ELF-1 (cell line): ENCODE measurements at places on chromosomes 6 and 20.

GRCh38 chr6:3473773-3474172 lies 16.9 kb upstream of the SLC22A23 start:
- no peak for DNase-seq

DNA sequence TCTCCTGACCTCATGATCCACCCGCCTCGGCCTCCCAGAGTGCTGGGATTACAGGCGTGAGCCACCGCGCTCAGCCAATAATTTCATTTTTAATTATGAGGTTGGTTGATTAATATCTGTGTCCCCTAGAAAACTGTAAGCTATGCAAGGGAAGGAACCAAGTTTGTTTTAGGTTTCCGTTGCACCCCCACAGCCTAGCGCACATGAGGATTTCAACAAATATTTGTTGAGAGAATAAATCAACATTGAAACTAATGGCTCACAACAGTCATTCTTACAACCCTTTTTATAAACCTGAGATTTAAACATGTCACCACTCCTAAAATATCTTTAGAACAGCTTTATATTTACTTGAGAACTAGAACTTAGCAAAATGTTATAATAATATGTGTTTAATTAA lies 114.0 kb upstream of the CARMIL1 start:
- DNase-seq, result no peak

DNA sequence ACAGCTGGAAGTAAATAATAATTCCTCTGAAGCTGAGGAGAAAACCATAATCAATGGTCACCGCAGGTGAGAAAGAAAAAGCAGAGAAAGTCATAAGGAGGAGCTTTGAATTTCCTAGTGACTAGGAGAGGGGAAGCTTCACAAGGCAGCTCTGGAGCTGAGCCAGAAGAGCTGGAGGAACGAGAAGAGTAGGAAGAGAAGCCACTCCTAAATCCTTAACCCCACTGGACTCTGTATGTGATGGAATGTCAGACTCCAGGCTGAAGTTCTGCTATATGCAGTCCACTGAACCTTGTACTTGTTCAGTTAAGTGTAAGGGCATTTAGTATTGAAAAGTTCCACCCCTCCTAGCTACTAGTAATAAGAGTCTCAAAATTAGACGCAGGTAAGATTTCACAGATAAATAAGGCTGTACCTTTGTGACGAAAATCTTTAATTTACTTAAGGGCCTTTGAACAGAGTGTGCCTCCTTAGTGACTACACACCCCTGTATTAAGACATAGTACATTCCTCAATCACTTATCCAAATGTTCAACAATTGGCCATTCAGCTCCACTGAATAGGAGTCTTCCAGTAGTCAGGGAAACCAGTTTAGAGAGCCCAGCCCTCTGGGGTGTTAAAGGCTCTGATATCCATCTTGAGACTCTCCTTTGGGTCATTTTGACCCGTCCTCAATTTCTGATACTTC lies 71.4 kb upstream of the UFL1 start:
- DNase-seq, result no peak

GRCh38 chr6:26296857-26297648 lies 67.9 kb upstream of the BTN3A2 start:
- no peak for DNase-seq

DNA sequence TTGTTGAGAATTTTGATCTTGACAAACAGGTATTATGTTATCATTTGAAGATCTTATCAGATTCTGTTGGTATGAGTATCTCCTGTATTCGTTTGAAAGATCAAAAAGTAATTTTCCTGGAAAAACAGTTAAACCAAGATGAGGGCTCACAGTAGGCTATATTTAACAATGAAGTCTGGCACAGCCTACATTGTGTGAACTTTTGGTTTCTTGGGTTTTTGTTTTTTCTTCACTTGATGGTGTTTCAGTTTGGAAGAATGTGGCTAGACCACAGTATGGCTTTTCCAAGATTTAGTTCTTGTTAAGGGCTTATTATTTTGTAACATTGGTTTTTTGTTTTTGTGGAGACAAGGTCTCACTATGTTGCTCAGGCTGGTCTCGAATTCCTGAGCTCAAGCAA lies 306.4 kb downstream of the CDKAL1 start:
- DNase-seq, result no peak

GRCh38 chr6:119278625-119279024 lies 70.9 kb downstream of the MAN1A1 start:
- DNase-seq, result no peak

GRCh38 chr6:7589221-7589620 lies 777 bp upstream of the SNRNP48 start:
- no peak for DNase-seq

- DNase-seq, result no peak
Measured at GRCh38 chr6:155959898-155960495, 504.4 kb upstream of the NOX3 start.

- no peak for DNase-seq
Measured at GRCh38 chr6:167324111-167324510, 775 bp upstream of the TTLL2 start.

GRCh38 chr20:16553101-16553500 lies 20.1 kb downstream of the KIF16B start:
- DNase-seq, result no peak

DNA sequence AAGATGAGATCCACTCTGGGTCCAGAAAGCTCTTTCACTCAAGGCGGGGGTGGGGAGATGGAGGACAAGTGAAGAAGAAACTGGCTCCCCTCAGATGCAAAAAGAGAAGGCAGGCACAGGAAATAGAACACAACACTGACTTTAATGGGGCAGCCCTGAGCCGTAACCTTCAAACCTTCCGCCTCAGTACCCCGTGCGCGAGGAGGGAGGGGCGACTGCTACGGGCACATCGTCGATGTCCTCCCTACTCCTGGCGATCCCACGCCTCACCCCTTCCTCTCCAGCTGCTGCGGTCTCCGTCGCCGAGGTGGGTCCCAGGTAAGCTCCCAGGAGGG lies 3.9 kb downstream of the SPEF1 start:
- no peak for DNase-seq

DNA sequence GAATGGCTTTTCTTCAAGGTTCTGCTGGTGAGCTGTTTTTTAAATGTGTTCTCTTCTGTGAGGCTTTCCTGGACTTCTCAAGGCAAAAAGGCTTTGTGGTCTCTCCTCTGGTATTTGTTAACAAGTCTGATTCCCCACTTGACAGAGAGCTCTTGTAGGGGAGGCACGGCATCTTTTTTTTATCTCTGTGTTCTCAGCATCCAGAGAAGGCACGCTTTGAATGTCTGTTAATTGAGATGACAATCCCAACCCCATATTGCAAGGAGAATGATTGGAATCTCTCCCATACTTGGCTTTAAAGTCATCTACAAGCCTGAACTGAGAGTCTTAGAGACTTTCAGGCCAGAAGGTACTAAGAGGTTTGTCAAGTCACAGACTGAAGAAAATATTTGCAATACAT lies 22.6 kb downstream of the EDN1 start:
- DNase-seq, result no peak
